Astrocyte (in vitro differentiated cells and primary cell): ENCODE measurements at places on chromosomes 1 and 21. TPM values are rescaled to one million over a fixed set of nuclear protein-coding genes. Genes with fewer than 3 reads are reported as not detected.

GRCh38 chr1:10751561-10752085 lies 44.8 kb downstream of the CASZ1 start:
- H3K27me3 ChIP-seq = peaks cover 5% of the 10 kb centered on the region
- no peak overlapping the region for H3K4me3 ChIP-seq
- no peaks in the 10 kb centered on the region for H3K4me1 ChIP-seq
- no peak overlapping the region for H3K27ac ChIP-seq

GRCh38 chr1:236370420-236370819 lies 23.7 kb upstream of the EDARADD start:
- no peak for DNase-seq
- H3K27ac ChIP-seq = no peak overlapping the region
- H3K4me1 ChIP-seq = no peaks in the 10 kb centered on the region
- H3K27me3 ChIP-seq = no peaks in the 10 kb centered on the region

- H3K4me3 ChIP-seq = no peak overlapping the region
- no peaks in the 10 kb centered on the region for H3K36me3 ChIP-seq
- H3K4me1 ChIP-seq = peaks cover 9% of the 10 kb centered on the region
- no peak overlapping the region for H3K27ac ChIP-seq
- H3K27me3 ChIP-seq = no peaks in the 10 kb centered on the region
Measured at GRCh38 chr21:33981391-33982101, 65.9 kb upstream of the ATP5PO start.

GRCh38 chr1:241767737-241768136 lies 80.3 kb upstream of the EXO1 start:
- no peak overlapping the region for H3K4me3 ChIP-seq
- no peak overlapping the region for H3K27ac ChIP-seq
- no peaks in the 10 kb centered on the region for H3K27me3 ChIP-seq
- no peaks in the 10 kb centered on the region for H3K36me3 ChIP-seq
- no peak for DNase-seq

DNA sequence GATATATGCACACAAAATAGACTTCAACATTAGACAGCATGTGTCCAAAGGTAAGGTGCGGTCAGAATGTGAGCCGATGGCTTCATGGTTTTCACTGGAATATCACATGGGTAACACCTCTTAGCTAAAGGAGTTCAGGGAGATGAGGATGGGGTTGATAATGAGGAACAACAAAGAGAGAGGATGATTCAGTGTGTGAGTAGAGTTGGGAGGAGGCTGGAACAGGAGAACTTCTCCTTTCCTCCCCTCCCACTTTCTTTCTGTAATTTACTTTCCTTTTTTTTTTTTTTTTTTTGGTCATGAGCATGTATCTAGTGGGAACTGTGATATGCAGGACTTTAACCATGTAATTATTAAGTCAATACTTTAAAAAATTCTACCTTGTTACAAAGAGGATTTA lies 99.4 kb downstream of the FASLG start:
- no peak overlapping the region for H3K4me3 ChIP-seq
- H3K36me3 ChIP-seq = no peaks in the 10 kb centered on the region
- no peaks in the 10 kb centered on the region for H3K27me3 ChIP-seq
- peaks cover 4% of the 10 kb centered on the region for H3K4me1 ChIP-seq
- no peak overlapping the region for H3K27ac ChIP-seq

GRCh38 chr1:182607566-182607965 lies 3.4 kb upstream of the RGS16 start:
- no peak for DNase-seq
- peaks cover 8% of the 10 kb centered on the region for H3K27me3 ChIP-seq
- no peak overlapping the region for H3K4me3 ChIP-seq
- no peaks in the 10 kb centered on the region for H3K36me3 ChIP-seq

GRCh38 chr1:35558374-35559316 lies 1.0 kb downstream of the NCDN start:
- peak overlapping the region; percentile 85 for H3K4me3 ChIP-seq
- DNase-seq = no peak
- peaks cover 8% of the 10 kb centered on the region for H3K36me3 ChIP-seq
- H3K4me1 ChIP-seq = peaks cover 36% of the 10 kb centered on the region

GRCh38 chr1:17520041-17520440 lies 19.5 kb upstream of the ARHGEF10L start:
- H3K27me3 ChIP-seq = peaks cover 2% of the 10 kb centered on the region
- H3K36me3 ChIP-seq = no peaks in the 10 kb centered on the region
- no peaks in the 10 kb centered on the region for H3K4me1 ChIP-seq

GRCh38 chr1:113930499-113931161 lies 1.5 kb downstream of the HIPK1 start:
- H3K27me3 ChIP-seq = no peaks in the 10 kb centered on the region
- peak; percentile 66 for DNase-seq
- peak overlapping the region; percentile 93 for H3K27ac ChIP-seq
- H3K4me3 ChIP-seq = peak overlapping the region; percentile 95
- H3K4me1 ChIP-seq = peaks cover 30% of the 10 kb centered on the region
- no peaks in the 10 kb centered on the region for H3K36me3 ChIP-seq

GRCh38 chr1:43405219-43405875 lies 15.6 kb downstream of the SZT2 start:
- H3K36me3 ChIP-seq = peaks cover 24% of the 10 kb centered on the region
- no peaks in the 10 kb centered on the region for H3K27me3 ChIP-seq
- H3K4me1 ChIP-seq = no peaks in the 10 kb centered on the region
- H3K4me3 ChIP-seq = no peak overlapping the region
- H3K27ac ChIP-seq = no peak overlapping the region
- DNase-seq = no peak

DNA sequence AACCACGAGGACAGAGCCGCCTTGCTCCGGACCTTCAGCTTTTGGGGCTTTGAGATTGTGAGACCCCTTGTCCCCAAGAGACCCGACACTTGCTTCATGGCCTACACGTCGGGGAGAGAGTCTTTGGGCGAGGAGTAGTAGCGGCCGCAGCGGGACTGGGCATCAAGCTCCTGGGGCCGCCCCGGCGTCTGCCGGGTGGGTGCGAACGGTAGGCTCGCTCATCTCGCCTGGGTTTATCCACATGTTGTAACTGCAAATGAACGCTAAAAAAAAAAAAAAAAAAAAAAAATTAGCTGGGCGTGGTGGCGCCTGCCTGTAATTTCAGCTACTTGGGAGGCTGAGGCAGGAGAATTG lies 27.9 kb upstream of the RLF start:
- no peak for DNase-seq
- H3K27ac ChIP-seq = no peak overlapping the region
- peak overlapping the region; percentile 53 for H3K4me3 ChIP-seq
- peaks cover 13% of the 10 kb centered on the region for H3K27me3 ChIP-seq
- no peaks in the 10 kb centered on the region for H3K36me3 ChIP-seq
- H3K4me1 ChIP-seq = peaks cover 4% of the 10 kb centered on the region

- H3K4me1 ChIP-seq = no peaks in the 10 kb centered on the region
- H3K27me3 ChIP-seq = no peaks in the 10 kb centered on the region
- no peak for DNase-seq
- H3K27ac ChIP-seq = no peak overlapping the region
- H3K4me3 ChIP-seq = no peak overlapping the region
- H3K36me3 ChIP-seq = no peaks in the 10 kb centered on the region
Measured at GRCh38 chr21:42375506-42375905, 9.2 kb upstream of the TFF1 start.

DNA sequence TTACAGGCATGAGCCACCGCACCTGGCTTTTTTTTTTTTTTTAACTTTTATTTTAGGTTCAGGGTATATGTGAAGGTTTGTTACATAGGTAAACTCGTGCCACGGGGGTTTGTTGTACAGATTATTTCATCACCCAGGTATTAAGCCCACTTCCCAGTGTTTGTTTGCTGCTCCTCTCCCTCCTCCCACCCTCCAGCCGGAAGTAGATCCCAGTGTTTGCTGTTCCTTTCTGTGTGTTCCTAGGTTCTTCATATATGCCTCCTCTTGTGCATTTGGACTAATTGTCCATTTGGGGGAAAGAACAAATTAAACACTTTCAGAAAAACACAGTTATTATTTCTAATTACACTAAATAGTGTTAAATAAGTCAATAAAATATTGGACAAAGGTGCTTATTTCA lies 1.1 kb upstream of the SLC2A7 start:
- H3K27ac ChIP-seq = no peak overlapping the region
- H3K4me1 ChIP-seq = no peaks in the 10 kb centered on the region
- H3K27me3 ChIP-seq = peaks cover 3% of the 10 kb centered on the region
- no peak overlapping the region for H3K4me3 ChIP-seq
- no peaks in the 10 kb centered on the region for H3K36me3 ChIP-seq

DNA sequence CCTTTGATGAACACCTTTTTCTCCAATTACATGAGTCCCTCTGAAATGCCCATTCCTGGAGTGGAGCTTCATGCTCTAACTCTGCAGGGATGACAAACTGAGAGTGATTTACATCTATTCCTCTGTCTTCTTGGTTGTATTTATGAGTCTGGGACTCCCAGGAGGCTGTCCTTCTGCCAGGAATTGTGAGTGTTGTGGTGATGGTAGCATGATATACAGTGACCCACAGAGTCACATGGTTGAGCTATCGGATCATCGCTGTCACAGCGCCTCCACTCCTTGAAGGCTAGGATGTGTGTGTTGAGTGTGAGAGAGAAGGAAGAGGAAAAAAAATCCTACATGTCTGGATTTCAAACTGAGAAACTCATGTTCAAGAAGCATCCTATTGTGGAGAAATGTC lies 163.4 kb upstream of the CACNA1E start:
- H3K27ac ChIP-seq = no peak overlapping the region
- no peak overlapping the region for H3K4me3 ChIP-seq
- H3K27me3 ChIP-seq = peaks cover 39% of the 10 kb centered on the region
- H3K36me3 ChIP-seq = no peaks in the 10 kb centered on the region

GRCh38 chr21:34989337-34990151 lies 59.6 kb downstream of the RUNX1 start:
- DNase-seq = peak; percentile 70
- peak overlapping the region; percentile 36 for H3K27ac ChIP-seq
- H3K4me1 ChIP-seq = peaks cover 35% of the 10 kb centered on the region

DNA sequence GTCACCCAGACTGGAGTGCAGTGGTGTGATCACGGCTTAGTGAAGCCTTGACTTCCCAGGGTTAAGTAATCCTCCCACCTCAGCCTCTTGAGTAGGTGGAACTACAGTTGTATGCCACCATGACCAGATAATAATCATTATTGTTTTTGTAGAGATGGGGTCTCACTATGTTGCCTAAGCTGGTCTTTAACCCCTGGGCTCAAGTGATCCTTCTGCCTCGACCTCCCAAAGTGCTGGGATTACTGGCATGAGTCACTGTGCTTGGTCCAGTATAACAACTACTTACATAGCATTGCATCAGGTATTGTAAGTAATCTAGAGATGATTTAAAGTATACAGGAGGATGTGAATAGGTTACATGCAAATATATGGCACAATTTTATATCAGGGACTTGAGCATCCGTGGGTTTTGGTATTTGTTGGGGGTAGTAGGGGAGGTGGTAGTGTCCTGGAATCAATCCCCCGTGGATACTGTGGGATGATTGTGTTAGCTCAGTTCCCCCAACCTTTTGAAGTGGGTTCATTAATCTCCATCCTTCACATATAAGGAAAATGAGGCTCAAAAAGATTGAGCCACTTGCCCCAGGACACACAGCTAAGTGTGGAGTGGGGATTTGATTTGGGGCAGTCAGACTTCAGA lies 61.4 kb upstream of the CNIH3 start:
- no peak overlapping the region for H3K4me3 ChIP-seq
- no peaks in the 10 kb centered on the region for H3K27me3 ChIP-seq
- no peaks in the 10 kb centered on the region for H3K36me3 ChIP-seq
- no peaks in the 10 kb centered on the region for H3K4me1 ChIP-seq
- no peak overlapping the region for H3K27ac ChIP-seq

DNA sequence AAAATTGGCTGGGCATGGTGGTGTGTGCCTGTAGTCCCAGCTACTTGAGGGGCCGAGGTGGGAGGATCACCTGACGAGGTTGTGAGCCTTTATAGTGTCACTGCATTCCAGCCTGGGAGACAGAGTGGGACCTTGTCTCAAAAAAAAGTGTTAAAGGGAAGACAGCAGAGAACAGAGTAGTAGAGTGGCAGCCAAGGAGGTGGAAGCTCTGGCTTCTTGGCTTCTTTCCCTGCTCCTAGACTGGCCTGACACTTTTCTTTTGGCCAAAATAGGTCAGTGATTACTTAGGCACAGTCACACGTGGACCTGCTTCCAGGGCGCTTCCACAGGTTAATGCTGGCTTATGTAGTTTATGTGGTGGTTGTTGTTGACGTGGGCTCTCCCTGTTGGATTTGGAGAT lies 3.2 kb downstream of the DIP2A start:
- peaks cover 4% of the 10 kb centered on the region for H3K36me3 ChIP-seq
- H3K27me3 ChIP-seq = no peaks in the 10 kb centered on the region
- no peak overlapping the region for H3K27ac ChIP-seq
- H3K4me3 ChIP-seq = no peak overlapping the region

DNA sequence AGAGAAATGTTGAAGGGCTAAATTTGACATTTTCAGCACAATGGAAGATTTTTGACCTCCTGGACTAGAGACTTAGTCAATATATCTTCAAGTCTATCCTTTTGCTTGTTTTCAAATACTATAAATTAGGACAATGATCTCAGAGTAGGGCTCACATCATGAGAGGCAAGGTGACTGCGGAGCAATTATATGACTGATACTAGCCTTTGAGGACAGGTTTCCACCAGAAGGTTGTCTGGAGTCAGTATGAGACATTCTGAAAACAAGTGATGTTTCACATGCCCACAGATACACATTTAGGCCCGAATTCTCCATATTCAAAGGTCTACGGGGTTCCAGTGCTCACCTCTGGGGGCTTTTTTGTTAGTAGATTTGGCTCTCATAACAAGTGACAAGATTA lies 142.3 kb upstream of the SAMSN1 start:
- H3K27me3 ChIP-seq = no peaks in the 10 kb centered on the region
- H3K27ac ChIP-seq = no peak overlapping the region
- no peak overlapping the region for H3K4me3 ChIP-seq
- H3K36me3 ChIP-seq = no peaks in the 10 kb centered on the region
- DNase-seq = no peak
- H3K4me1 ChIP-seq = no peaks in the 10 kb centered on the region

- no peak overlapping the region for H3K27ac ChIP-seq
- H3K36me3 ChIP-seq = no peaks in the 10 kb centered on the region
- peaks cover 2% of the 10 kb centered on the region for H3K4me1 ChIP-seq
- no peak for DNase-seq
Measured at GRCh38 chr1:104120525-104120924, 370.8 kb downstream of the AMY1C start.

- DNase-seq = no peak
- no peak overlapping the region for H3K27ac ChIP-seq
- H3K36me3 ChIP-seq = no peaks in the 10 kb centered on the region
- no peaks in the 10 kb centered on the region for H3K27me3 ChIP-seq
- no peaks in the 10 kb centered on the region for H3K4me1 ChIP-seq
Measured at GRCh38 chr1:240811256-240811655, 199.3 kb upstream of the GREM2 start.

DNA sequence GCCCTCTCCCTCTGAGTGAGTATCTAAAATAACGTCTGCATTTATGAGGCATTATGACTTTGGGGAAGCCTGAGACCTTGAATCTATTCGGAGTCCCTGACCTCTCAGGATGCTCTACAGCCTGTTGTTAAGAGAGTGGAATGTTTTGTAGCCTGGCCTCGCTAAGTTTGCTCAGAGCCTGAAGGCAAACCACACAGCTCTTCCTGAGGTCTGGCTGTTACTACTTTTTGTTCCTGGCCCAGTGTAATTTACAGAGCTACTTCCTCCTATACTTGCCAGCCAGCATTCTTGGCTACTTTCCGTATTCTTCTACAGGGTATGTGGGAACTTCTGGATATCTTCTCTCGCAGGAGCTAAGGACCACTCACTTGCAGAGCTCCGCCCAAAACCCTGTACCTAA lies 3.6 kb upstream of the ZMYM4 start:
- H3K4me3 ChIP-seq = no peak overlapping the region
- H3K36me3 ChIP-seq = no peaks in the 10 kb centered on the region
- peak; percentile 54 for DNase-seq
- peaks cover 3% of the 10 kb centered on the region for H3K4me1 ChIP-seq

Gene P3H1
- total RNA-seq = 277 and 351 TPM in 2 replicates

Gene RAP1GAP
- total RNA-seq = 3.2 and 5.4 TPM in 2 replicates

Gene KCND3
- total RNA-seq = 0.43 TPM in 2 replicates

Gene VASH2
- total RNA-seq = 7.1 and 10.0 TPM in 2 replicates

Gene SERTAD4
- total RNA-seq = 2.9 and 4.6 TPM in 2 replicates
